ENCODE measurements at places on chromosomes 1 and 21.
A peak's percentile ranks its signal among the peaks of the same experiment; 100 is the strongest.

GRCh38 chr1:202343652-202344349 is 2.1 kb upstream of the UBE2T start:
- no peak for DNase-seq

- peak; percentile 9 for DNase-seq
These were observed 74.2 kb upstream of the RGS4 start for GRCh38 chr1:162994921-162995320.

DNA sequence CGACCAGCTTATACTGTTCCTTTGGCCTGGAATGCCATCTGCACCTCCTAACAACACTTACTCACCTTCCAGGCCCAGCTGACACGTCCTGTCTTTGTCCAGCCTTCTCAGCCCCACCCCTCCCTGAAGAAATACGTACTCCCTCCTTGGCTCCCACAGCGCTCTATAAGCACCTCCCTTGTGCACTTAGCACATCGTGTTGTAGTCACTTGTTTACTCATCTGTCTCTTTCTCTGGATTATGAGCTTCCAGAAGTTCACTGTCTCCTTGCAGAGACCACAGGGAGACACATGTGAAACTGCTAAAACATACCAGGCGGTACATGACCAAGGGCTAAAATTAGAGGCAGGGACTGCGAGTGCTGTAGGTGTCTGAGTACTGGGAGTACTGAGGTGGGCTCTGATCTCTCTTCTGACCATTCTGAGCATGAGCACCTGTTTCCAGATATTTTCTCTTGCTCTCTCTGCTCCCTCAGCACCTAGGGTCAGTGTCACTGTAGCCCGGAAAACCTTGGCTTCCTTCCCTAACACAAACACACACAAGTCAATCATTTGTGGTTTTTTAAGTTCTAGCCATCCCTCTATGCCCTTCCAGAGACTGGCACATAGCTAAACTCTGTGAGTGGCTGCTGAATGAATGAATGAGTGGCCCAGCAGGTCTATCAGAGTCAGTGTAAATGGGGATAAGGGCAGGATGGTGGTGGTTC is 5.1 kb downstream of the DCST1 start:
- peak; percentile 54 for DNase-seq

- no peak for DNase-seq
These were observed 16.2 kb downstream of the BTBD8 start for GRCh38 chr1:92096317-92096716.

- no peak for DNase-seq
These were observed 28.2 kb upstream of the DOCK7 start for GRCh38 chr1:62716397-62716796.

DNA sequence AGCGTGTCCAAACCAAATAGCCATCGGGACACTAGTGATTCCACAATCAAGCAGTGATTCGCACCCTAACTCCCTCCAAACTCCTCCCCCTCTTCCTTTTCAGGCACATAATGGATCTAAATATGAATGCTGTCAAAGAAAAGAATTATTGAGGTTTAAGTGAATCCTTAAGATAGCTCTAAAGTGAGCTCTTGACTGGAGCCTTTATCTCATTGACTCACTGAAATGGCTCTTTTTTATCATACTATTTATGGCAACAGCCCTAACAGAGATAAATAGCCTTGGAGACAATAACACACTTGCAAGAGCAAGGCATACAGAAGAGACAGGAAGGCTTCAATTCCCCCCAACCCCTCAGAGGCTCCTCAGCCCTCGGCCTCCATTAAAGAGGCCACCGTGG is 143.3 kb downstream of the PLXNA2 start:
- no peak for DNase-seq

DNA sequence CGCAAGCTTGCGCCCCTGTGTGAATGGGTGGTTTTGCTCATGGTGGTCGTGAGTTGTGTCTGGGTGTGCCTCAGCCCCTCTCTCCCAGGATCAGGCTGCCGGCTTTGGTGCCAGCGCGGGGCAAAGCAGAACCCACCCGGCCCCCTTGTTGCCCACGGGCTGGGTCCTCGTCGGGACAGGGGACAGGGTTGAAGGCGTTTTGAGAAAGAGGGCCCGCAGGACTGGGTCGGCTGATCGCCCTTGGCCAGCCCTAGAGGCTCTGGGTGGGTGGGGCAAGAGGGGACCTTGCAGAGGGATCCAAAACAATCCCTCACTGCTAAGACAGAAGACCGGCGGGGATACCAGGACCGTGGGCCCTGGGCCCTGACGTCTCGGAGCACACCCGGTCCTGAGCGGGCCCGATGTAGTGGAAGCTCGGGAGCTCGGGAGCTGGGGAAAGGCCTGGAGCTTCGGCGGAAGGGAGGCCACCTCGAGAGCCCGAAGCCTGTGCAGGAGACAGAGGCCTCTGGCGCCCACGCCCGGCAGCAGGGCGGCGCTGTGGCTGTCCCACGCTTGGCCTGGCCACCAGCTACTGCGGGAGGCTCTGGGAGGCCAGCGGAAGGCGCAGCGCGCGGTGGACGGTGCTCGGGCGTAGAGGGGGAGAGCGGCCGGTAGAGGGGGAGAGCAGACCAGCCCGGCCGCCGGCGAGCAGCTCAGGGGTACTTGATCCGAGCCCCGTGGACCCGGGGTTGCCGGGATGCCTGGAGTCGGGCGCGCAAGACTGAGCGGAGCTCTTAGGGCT is 2.8 kb upstream of the ZNF678 start:
- no peak for DNase-seq

GRCh38 chr1:13898406-13898805 is 198.4 kb downstream of the PRDM2 start:
- no peak for DNase-seq

DNA sequence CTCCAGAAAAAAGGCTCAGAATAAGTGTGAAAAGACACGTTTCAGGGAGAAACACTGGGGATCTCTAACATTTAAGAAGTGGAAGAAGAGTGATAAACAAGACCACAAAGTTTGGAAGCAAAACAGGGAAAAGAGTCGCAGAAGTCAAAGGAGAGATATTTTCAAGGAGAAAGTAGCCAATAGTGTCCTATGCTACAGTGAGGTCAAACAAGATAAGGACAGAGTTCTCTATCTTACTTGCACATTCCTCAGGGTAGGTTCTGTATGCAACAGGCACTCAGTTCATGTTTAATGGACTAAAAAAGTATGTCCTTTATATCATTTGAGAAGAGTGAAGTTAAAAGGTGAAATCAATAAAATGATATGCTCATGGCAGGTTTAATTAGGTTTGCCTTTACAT is 13.8 kb upstream of the EDEM3 start:
- no peak for DNase-seq

- DNase-seq = no peak
These were observed 147.7 kb downstream of the CHD1L start for GRCh38 chr1:147390185-147390542.

DNA sequence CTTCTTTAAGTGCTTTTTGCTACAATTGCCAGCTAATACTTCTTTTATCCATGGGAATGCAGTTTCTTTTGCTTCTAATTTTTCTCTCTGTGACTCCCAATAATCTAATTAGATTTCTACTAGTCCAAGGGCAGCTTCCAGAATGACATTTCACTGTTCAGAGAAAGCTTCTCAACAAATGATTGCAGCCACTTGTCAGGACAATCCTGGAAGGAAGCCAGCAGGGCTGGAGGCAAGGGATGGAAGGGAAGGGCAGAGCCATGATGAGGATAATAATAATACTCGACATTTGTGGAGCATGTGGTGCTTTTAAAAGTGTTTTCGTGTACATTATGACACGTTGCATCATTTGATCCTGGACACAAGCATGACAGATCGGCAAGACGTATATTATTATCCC is 19.4 kb downstream of the F11R start:
- DNase-seq = no peak

DNA sequence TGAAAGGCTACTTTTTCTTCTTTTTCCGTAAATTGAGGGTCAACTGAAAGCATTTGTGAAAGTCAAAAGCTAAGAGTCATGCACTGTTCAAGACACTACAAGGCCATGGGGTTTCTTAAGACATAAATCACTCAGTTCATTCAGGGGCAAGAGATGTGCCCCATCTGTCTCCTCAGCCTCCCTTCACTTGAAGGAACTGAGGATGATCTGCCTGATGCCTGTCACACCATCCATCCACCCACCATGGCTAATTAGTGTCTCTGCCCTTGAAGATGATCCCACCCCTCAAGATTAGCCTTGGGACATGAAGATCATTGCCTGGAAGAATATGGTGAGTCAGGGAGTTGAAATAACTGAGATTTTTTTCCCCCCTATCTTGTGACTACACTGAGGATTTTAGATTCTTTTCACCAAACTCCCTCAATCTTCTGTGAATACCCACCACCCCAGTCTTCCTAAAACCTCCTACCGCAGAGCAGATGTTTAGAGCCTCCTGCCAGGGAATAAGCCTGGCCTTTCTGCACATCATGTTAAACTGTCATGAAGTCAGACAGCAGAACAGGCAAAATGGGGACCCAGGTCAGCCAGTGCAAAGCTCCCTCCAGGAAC is 88.6 kb upstream of the LMO4 start:
- no peak for DNase-seq

GRCh38 chr1:209106237-209106741 is 477.2 kb upstream of the CAMK1G start:
- peak; percentile 95 for DNase-seq
